ENCODE measurements at places on chromosomes 13 and 19.

GRCh38 chr19:56114778-56115110, 6.4 kb downstream of the ZNF787 start:
- no peak for DNase-seq

- peak; percentile 12 for DNase-seq
These were observed 4.3 kb upstream of the ZNF610 start for GRCh38 chr19:52331757-52332156.

DNA sequence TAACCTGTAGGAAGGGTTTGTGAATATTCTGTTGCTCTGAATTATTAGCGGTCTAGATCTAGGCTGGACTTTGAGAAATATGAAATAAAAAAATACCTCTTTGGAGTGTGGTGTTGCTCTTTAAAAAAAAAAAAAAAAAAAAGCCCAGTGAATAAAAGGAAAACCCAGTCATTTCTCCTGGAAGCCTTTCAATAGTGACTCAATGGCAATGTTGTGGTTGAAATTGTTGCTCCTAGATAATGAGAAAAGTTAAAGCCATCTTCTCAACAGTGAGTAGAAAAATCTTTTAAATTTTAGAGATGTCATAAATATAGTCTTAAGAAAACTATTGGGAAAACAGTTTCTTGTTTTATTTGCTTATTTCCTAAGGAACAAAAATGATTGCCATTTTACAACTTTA, 135.3 kb downstream of the RFC3 start:
- DNase-seq: no peak

GRCh38 chr13:106527826-106528225, 7.6 kb downstream of the EFNB2 start:
- DNase-seq: no peak

DNA sequence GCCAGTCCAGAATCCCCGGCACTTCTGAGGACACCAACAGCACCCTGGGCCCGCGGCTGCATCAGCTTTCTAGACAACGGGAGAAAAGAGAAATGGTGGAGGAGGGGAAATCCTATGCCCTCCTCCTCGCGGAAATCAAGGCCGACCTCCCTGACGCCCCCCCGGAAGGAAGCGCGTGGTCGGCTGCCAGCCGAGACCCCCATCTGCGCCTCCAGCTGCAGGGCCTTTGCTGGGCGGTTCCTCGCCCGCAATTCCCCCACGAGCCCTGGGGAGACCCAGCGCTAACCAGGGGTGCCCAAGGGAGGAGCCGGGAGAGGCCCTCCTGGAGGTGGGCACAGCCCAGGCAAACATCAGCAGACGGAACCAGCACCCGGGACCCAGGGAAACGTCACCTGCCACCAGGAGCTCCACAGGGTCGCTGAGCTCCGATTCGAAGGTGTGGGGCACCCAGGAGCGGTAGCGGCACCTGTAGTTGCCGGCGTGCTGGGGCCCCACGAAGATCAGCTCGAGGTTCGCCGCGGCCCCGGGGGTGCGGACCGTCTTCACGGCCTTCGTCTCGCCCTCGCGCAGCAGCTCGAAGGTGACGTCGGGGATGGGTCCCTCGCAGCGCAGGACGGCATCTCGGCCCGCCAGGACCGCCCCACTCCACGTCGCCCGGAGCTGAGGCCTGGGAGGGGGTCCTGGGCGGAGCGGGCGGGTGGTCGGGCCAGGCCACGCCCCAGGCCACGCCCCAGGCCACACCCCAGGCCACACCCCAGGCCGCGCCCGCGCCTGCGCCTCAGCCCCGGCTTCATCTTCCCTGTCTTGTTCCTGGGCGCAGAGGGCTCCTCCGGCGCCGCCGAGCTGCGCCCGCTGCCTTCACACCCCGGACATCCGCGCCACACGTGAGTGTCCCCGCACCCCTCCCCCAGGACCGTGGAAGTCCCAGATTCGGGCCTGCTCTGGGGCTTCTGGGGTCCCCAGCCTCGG, 6.0 kb downstream of the A1BG start:
- DNase-seq: peak; percentile 93

DNA sequence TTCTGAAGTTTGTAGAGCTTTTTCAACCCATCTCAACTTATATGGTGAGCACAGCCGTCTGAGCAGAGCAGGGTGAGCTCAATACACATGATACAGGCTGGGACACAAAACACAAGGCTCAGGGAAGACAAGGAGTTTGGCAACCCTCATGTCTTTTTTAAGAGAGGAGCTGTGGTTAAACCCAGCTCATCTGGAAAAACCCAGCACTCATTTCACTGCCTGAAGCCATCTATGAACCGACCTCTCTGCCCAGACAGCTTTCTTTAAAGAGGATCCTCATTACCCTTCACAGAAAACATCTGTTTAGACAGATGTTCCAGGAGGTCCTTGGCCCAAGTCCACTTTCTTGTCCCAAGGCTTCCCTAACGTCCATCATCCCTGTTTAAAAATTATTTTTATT, 170.0 kb upstream of the TSHZ3 start:
- no peak for DNase-seq

- DNase-seq: no peak
These were observed 412.2 kb upstream of the TSHZ3 start for GRCh38 chr19:31761281-31761913.

DNA sequence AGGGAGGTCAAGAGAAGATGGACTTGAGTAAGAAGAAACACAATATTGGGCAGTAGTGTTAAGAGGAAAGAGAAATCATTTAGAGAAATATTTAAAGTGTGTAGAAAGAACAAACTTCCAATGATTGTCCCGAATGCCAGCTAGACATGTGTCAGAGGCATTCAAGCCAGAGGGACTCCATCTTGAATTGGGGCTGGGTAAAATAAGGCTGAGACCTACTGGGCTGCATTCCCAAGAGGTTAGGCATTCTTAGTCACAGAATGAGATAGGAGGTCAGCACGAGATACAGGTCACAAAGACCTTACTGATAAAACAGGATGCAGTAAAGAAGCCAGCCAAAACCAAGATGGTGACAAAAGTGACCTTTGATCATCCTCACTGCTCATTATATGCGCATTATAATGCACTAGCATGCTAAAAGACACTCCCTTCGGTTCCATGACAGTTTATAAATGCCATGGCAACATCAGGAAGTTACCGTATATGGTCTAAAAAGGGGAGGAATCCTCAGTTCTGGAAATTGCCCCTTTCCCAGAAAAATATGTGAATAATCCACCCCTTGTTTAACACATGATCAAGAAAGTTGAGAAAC, 127.0 kb upstream of the IPO5 start:
- DNase-seq: no peak

- DNase-seq: no peak
These were observed 175.5 kb upstream of the SERP2 start for GRCh38 chr13:44197791-44198770.

DNA sequence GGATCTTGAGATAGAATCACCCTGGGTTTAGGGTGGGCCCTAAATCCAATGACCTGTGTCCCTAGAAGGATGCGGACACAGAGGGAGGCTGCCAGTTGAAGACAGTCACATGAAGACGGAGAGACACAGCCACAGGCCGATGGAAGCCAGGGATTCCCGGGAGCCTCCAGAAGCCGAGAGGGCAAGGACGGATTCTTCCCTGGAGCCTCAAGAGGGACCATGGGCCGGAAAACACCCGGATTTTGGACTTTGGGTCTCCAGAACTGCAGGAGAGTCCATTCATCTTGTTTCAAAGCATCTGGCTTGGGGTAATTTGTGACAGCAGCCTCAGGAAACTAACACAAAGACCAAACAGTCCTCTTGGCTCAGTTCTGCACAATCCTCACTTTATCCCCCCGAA, 2.3 kb downstream of the TMEM86B start:
- no peak for DNase-seq

DNA sequence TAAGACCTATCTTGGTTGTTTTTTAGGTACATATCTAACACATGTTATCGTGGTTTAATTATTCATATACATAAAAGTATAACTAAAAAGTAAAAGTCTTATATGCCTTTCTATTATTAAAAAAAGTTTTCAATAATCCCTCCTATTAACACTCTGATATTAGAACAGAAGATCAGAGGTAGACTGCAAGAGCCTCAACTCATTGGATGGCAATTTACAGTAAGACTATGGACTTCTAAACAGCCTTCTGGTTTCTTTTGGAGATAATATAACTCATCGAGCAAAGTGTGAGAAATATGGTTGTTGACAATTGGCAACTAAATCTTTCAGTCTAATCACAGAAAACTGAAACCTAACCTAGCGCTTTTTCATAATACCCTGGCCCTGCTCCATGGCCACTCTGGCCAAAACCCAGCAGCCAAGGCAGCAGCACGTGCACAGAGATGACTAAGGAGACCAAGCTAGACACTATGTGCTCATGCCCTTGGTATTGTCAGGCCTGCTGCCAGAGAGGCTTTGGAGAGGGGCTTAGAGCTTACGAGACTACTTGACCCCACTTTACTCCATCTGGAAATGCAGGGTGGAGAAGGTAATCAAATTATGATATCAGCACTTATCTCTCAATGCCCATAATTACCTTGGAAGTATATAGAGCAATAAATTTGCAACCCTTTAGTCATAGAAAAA, 40.6 kb upstream of the EEF1AKMT1 start:
- DNase-seq: no peak

DNA sequence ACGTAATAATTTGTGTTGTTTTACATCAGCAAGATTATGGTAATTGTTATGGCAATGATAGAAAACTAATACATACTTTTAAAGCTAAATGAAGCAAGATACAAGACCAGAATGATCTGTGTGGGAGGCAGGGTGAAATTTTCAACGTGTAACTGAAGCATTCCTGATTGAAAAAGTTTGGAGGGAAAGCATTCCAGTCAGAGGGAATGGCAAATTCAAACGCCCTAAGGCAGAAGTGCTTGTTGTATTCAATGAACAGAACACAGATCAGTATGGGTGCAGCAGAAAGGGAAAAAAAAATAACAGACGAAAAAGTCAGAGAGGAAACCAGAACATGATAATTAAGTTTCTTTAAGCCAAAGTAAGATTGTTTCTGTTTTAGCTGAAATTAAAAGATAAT, 928.5 kb upstream of the SLITRK1 start:
- DNase-seq: no peak

- DNase-seq: peak; percentile 89
These were observed 35.7 kb upstream of the MATK start for GRCh38 chr19:3821857-3822364.

GRCh38 chr19:1698636-1699035, 46.2 kb upstream of the TCF3 start:
- DNase-seq: no peak
